ENCODE measurements at places on chromosomes 7 and 10.

GRCh38 chr7:13904689-13905088, 84.8 kb downstream of the ETV1 start:
- DNase-seq: no peak

- no peak for DNase-seq
Measured at GRCh38 chr7:143346018-143346417, 16.5 kb downstream of the FAM131B start.

- DNase-seq: no peak
Measured at GRCh38 chr7:4461531-4461930, 220.6 kb upstream of the FOXK1 start.

GRCh38 chr7:8605221-8605620, 171.8 kb downstream of the NXPH1 start:
- DNase-seq: no peak

- DNase-seq: no peak
Measured at GRCh38 chr7:2691011-2691707, 3.2 kb downstream of the AMZ1 start.

GRCh38 chr10:52451817-52452216, 137.7 kb downstream of the DKK1 start:
- DNase-seq: no peak

DNA sequence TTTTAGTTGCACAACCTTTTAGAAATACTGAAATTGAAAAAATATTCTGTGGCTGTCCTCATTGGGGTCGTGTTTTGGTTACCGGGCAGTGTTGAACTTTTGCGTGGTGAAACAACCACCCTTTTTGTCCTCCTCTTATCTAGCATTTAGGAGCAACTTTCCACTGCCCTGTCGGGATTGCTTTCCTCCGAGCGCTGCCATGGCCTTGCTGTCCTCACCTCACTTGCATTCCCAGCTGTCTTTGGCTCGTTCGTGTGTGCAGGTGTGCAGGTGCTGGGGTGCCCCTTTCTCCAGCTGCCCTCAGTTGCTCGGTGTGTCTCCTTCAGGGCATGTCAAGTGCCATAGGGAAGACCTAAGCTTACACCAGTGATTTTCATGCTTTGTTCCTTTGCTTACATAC, 116.9 kb upstream of the GJD4 start:
- DNase-seq: no peak

GRCh38 chr7:5237286-5237685, 45.5 kb upstream of the SLC29A4 start:
- DNase-seq: peak; percentile 90

DNA sequence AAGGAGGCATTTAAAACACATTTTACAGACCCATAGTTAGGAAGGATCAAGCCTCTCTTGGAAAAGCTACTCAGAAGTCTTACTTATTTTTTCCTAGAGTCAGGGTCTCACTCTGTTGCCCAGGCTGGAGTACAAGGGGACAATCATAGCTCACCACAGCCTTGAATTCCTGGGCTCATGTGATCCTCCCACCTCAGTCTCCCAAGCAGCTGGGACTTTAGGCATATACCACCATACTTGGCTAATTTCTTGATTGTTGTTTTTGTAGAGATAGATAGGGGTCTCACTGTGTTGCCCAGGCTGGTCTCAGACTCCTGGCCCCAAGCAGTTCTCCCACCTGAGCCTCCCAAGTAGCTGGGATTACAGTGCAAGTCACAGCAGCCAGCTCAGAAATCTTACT, 354.7 kb upstream of the GALNT17 start:
- DNase-seq: no peak

DNA sequence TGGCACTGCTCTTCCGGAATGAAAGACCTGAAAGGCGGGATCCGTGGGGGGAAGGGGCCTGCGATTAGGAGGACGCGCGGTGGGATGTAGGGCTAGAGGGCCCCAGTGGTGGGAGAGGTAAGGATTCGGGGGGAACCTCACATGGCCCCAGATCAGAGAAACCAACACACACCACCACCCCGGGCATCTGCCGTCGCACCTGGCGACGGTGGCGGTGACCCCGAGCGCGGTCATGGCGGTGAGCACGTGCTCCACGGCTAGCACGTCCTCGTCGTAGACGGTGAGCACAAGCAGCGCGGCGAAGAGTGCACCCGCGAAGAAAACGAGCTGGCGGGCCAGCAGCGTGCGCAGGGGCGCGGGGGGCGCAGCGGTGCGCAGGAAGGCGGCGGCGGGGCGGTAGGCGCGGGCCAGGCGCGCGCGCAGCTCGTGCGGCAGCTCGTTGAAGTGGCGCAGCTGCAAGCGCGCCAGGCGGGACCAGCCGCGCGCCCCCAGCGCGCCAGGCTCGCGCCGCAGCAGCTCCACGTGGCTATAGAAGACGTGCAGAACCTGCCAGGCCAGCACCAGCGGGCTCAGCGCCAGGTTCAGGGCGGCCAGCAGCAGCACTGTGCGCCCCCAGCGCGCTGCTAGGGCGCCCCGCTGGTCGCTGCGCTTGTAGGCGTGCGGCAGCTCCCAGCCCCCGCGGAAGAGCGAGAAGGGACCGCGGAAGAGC, 5.7 kb downstream of the ATG9B start:
- peak; percentile 56 for DNase-seq

GRCh38 chr10:93245147-93245546, 171.5 kb downstream of the CYP26A1 start:
- no peak for DNase-seq

DNA sequence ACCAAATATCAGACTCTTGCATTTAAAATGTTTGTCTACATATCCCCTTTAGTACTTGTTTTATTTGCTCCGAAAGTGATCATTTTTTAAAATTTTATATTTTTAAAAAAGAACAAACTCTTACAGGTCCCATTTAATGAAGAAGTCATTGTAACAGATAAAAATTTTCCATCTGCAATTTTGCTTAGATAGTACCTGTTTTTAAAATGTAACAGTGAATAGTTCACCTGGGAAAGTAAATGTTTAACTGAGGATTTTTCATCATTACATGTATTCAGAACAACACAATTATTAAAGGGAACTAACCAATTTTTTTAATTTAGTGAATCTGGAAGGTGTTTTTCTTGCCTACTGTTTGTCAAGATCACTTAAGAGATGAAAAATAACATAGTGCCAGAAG, 1099.5 kb upstream of the PHF14 start:
- no peak for DNase-seq

DNA sequence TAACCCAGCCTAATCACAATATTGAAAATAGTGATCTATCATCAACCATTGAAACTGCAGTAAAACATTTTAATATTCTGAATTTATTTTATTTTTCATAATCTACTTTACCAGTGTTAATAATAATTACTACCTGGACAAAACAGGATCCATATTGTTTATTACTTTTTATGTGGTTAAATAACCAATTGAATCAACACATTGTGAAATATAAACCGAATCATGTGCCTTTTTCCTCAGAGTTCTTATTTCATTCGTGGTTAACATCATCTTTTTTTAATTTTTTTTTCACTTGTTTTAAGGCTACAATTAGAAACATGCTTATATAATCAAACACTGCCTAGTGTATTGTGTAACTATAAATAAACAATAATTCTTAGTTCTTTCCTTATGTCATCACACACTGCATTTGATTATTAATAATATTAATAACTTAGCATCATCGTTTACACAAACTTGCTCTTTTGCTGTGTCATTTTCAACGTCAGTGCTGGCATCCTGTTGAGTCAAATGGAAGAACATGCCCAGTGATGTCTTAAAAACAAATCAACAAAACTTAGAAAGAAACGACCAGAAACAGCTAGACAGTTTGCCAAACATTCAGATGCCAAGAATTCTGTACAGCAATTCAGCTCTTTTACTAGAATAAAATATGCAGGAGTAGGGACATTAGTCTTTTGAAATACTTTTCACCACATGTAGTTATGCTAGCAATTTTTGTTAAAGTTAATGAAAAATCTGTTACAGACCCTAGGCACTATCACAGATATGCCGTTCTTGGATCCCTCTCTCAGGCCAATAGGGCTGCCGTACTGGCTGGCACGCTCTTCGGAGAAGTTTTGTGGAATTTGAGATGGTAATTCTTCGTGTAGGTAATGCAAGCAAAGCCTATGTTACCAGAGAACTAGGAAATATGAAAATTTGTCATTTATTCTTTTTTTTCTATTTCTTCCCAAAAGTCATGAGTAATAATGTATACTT, 330.4 kb upstream of the SEMA3A start:
- no peak for DNase-seq

- no peak for DNase-seq
Measured at GRCh38 chr7:114645451-114645850, 230.8 kb downstream of the FOXP2 start.

DNA sequence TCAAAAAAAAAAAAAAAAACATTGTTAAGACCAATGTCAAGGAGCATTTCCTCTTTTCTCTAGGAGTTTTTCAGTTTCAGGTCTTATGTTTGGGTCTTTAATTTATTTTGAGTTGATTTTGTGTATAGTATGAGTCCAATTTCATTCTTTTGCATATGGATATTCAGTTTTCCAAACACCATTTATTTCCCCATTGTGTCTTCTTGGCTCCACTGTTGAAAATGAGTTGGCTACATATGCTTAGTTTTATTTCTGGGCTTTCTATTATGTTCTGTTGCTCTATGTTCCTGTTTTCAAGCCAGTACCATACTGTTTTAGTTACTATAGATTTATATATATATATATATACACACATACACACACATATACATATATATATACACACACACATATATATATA, 736.6 kb upstream of the LRRTM3 start:
- no peak for DNase-seq

GRCh38 chr7:139993169-139993568, 69.6 kb downstream of the PARP12 start:
- no peak for DNase-seq

DNA sequence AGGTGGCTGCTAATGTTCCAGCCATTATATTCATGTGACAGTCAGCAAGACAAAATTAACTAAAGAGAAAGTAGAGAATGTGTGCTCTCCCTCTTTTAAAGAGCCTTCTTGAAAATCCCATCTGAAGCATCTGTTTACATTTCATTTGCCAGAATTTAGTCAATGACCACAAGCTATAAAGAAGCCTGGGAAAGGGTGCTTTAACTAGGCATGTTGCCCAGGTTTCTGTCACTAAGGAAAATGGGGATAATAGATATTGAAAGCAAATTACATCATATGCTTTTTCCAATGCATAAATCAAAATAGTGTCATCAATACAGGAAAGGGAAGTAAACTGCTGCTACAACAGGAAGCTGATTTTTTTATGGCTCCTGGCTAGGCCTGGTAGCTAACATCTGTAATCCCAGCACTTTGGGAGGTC, 67.7 kb downstream of the ELAPOR2 start:
- no peak for DNase-seq

- DNase-seq: no peak
Measured at GRCh38 chr10:48685731-48686130, 1.1 kb downstream of the WDFY4 start.
